HS-27A (cell line): ENCODE measurements at places on chromosomes 5 and 9.

- DNase-seq: no peak
Observed at GRCh38 chr5:17277907-17278306, 60.5 kb downstream of the BASP1 start.

DNA sequence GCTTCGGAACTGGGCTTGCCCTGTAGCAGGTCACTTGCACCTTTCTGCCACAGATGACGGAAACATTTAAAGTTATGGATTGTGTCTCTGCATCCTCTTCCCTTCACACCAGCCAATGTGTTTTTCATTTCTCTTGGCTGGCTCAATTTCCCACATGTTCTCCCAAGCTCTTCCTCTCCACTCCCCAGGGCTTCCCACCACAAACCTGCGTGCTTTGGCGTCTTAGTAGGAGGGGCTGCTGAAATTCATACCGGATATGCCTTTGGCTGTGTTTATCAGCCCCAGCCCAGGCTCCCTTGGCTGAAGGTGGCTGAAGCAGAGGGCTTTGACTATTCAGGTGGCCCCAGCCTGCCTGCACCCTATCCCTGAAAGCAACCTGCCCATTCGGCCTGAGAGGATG, 32.1 kb downstream of the ADRB2 start:
- DNase-seq: no peak

DNA sequence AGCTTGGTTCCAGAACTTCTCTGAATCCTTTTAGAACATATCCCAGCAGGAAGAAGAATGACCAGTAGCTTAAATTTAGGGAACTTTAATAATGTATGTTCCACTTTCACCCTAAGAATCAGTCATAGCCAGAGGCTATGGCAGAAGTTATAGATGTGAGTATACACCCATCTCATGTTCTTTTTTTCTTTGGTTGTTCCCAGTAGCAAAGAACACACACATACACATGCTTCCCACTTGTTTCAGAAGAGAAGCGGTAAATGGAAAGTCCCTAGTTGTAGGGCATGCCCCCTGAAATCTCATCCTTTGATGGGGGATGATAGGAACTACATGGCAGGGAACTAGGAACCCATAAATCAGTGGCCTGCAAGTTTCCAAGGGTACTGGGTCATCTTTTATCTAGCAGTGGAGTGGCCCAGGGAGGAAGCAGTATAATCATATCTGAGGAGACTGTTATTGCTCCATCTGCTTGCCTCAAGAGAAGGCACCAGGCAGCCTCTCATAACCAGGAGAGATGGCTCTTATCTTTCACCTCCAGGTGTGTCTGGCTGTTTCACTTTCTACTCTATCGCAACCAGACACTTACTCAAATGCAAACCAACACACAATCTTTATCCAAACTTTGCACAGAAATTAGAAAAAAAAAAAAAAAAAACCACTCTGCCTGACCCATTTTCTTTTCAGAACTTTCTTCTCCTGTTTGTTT, 109.5 kb downstream of the SNCAIP start:
- DNase-seq: no peak

GRCh38 chr9:75185585-75186170, 97.4 kb downstream of the OSTF1 start:
- no peak for DNase-seq

DNA sequence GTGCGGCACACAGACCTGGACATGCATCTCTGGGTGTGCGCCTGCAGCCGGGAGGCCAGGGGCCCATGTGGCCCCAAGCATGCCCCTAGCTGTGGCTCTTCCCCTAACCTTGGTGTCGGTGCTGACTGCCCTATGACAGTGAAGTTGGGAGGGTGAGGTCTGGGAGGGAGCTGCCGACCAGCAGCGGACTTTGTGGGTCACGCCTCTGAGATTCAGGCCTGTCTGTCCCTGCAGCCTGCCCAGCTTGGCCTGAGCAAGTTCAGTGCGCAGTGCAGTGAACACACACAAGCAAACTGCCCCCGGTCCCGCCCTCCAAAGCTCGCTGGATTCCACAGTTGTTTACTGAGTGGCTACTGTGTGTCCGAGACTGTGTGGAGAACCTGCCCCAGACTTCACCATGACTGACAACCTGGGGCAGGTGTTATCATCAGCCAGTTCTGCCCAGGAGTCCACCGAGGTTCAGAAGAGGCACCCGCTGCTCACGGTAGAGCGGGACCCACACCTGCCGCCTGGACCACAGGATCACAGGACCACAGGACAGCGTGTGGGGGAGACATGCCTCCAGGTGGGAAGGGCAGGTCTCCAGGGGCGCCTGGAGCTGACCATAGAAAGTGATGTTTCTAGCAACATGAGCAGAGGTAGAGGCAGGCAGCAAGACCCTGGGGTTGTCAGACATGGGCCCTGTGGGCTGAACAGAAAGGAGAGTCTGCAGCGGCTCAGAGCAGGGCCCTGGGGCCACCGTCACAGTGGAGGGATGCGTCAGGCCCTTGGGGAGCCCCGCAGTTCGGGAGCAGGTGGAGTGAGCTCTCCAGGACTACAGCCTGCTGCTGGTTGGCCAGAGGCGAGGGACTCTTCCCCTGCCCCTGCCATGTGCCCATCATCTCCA, 105.1 kb downstream of the PHF2 start:
- DNase-seq: no peak

DNA sequence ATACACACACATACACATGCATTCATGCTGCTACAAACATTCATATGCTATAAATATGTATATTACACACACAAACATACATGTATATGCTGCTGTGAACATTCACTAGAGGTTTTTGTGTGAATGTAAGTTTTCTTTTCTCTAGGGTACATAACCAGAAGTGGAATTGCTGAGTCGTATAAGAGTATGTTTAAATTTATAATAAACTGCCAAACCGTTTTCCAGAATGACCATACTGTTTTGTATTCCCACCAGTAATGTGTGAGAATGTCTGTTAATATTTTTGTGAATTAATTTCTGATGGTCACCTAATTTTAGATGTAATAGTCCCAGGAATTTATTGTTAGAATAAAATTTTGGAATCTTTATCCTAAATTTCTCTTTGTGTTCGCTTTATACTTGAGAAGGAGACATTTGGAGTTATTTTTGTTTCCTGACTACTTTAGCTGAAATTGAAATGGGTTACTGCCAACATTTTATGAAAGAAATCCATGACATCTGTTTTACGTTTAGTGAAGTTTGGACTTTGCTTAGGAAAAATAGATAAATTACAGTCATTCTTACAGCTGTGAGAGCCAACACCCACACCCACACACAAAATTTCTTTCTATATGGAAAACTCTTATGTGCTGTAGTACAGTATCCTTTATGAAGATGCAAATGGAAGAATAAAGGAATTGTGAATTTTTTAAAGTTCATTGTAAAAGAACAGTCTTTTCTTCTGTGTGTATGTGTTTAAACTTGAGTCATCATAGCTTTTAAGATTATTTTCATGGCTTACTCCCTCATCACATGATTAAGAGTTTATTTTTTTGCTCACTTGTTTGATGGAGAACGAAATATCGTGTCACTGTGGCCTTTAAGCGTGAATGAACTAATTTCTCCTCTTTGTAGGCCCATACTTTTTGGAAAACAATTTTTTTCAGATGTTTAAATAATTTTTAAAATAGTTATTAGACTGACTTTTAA, 24.3 kb downstream of the CENPP start:
- no peak for DNase-seq

GRCh38 chr5:35294976-35295375, 64.7 kb upstream of the PRLR start:
- DNase-seq: no peak

GRCh38 chr5:93610581-93611272, 27.7 kb downstream of the NR2F1 start:
- no peak for DNase-seq

DNA sequence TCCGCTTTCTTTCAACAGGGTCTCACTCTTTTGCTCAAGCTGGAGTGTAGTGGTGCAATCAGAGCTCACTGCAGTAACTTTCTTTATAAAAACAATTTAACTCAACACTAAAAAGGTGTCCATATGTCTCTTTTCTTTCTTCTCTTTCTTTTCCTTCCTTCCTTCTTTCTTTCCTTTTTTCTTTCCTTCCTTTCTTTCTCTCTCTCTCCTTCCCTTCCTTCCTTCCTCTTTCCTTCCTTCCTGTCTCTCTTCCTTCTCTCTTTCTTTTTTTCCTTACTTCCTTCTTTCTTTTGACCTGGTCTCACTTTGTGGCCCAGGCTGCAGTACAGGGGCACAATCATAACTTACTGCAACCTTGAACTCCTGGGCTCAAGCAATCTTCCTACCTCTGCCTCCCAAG, 25.8 kb upstream of the TBC1D2 start:
- no peak for DNase-seq

DNA sequence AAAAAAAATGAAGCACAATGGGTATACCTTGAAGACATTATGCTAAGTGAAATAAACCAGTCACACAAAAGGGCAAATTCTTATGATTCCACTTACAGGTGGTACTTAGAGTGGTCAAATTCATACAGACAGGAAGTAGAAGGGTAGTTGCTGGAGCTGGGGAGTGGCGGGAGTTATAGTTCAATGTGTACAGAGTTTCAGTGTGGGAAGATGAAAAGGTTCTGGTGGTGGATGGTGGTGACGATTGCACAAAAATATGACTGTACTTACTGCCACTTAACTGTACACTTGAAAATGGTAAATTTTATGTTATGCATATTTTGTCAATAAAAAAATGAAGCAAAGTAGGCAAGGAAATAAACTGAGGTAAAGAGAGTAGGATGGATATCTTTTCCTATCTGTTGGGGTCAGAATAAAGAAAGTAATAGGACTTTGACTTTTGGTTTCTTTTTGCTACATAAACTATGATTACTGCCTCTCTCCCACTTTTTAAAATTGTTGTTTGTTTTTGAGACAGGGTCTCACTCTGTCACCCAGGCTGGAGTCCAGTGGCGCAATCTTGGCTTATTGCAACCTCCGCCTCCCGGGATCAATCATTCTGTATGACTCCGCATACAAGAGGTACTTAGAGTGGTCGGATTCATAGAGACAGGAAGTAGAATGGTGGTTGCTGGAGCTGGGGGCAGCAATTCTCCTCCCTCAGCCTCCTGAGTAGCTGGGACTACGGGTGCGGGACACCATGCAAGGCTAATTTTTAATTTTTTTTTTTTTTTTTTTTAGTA, 4.0 kb upstream of the PSAT1 start:
- no peak for DNase-seq

DNA sequence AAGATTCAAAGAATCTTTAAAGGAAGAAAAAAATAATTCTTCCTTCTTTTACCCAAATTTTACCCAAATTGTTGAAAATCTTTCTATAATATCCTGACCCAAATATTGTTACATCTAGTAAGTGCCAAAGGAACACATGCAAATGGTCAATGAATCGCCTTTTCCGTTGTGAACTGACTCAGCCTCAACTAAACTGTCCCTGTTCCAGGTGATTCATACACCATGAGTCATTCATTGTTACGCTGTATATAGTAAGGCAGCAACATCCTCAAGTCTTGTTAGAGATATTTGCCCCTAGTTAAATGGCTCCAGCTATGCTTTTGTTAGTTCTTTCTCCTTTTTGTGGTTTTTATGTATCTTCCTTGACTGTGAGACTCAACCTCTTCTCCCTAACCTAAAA, 9.7 kb downstream of the PTGER4 start:
- peak; percentile 91 for DNase-seq

DNA sequence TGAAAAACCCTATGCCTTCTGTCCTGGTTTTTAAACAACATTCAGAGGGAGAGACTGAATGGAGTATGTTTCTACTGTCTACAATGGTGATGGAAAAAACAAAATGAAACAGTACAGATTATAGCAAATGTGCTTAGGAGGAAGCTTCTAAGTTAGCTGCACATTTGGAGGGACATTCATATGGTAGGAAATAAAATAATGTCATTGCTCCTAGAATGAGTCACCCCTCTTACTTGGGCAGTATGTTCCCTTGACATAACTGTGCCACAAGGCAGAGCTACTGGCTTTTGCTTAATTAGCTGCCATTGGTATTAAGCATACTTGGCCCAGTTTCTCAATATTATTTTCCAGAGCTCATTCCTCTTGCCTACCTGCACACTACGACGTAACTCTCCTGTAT, 128.9 kb downstream of the GDNF start:
- no peak for DNase-seq

DNA sequence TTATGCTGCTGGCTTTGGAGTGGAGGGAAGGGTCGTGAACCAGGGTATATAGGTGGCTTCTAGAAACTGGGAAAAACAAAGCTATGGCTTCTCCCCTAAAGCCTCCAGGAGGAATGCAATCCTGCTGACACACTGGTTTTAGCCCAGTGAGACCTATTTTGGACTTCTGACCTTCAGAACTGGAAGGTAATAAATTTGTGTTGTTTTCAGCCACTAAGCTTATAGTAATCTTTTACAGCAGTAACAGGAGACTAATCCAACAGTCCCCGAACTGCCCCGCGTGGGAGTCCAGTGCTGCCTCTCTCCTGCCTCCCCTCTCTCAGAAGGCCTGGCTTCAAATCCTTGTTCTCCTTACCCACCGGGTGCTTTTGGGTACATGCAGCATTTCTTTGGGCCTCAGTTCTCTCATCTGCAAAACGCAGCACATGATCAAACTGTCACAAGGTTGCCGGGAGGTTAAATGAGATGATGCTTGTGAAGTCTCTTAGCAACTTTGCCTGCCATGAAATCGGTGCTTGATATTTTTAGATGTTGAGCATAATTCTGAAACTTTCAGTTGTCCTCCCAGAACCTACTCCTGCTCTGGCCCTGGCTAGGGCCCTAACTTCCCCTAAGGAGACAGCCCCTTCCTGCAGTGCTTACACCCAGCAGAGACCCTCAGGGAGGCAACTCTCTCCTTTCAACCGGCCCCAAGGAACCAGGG, 127.3 kb upstream of the BOD1 start:
- no peak for DNase-seq

DNA sequence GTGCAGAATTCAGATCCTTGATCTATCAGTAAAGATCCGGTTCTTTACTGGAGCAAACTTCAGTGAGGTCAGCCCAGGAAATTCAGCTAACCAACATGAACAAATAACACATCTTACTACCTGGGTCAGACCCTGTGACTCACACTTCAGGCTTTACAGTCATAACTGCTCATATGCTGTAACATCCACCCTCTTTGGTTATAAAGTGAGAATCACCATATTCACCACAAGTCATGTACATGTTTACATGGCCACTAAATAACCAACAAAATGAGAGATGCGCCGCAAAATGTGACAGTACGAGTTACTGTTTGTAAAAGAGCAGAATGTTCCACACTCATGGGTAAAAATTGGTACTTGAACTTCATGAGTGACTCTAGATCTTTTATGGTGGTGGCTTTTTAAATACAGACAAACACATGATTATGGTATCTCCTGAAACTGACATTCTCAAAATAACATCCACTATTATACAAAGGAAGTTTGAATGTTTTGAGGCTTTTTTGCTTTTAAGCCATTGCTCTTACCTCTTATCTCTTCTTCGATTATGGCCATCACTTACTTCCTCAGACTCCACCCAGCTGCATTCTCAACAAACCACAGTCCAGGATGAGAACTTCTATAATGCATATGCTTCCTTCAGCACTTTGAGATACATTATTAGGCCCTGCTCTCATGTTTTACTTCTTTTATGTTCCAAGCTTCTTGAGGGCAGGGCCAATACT, 516.6 kb downstream of the RAB3C start:
- DNase-seq: no peak

DNA sequence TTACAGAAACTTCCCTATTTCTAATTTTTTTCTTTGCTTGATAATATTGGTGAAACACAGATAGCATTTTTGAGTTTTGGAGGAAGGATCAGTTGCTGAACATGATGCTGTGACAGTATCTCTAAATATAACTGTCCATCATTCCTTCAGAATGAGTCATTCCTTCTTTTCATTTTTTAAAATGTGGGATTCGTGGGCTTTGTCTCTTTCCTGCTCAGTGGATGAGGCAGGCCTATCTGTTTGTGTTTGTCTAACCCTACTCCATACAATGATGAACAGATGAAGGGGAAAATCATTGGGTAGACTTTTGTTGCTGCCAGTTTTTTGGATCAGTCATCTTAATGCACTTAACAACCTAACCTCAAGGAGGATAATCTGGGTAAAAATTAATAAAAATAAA, 15.7 kb upstream of the OR13C8 start:
- DNase-seq: no peak
